Trophoblast cell (in vitro differentiated cells and primary cell): ENCODE measurements at places on chromosomes 3 and 15.
A peak's percentile ranks its signal among the peaks of the same experiment; 100 is the strongest.

GRCh38 chr3:50671331-50671730 is 3.4 kb upstream of the DOCK3 start:
- peak; percentile 18 for DNase-seq

DNA sequence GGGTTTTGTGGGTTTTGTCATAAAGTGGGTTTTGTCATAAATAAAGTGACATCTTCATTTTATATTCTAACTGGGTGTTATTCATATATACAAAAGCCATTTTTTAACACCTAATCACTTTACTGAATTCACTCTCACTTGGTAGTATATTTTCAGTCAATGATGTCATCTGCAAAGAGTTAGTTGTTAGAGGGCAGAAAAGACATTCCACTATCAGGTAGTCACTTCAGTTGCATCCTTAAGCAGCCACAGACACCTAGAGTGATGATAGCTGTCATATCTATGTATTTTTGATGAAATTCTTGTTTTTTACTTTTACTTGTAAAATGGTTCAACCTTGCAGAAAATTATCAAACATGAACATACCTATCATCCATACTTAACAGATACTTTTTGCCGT is 89.0 kb downstream of the DHX36 start:
- DNase-seq = no peak

DNA sequence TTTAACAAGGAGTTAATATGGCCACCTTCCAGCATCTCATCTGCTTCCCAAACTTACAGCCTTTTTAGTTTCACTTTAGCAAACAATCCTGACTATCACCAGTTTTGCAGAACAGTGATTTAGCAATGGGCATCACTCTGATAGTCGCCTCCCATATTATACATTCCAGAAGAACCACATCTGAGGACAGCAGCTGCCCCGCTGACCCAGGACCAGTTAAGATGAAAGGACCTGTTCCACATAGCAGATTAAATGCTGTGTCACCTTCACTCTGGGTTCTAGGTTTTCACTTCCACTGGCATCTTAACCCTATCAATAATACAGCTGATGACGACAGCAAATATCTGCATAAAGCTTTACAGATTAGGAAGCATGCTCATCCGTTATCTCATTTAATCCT is 99.8 kb downstream of the TRIM69 start:
- peak; percentile 18 for DNase-seq

- DNase-seq = no peak
Observed at GRCh38 chr3:17749705-17750293, 7.4 kb upstream of the TBC1D5 start.

DNA sequence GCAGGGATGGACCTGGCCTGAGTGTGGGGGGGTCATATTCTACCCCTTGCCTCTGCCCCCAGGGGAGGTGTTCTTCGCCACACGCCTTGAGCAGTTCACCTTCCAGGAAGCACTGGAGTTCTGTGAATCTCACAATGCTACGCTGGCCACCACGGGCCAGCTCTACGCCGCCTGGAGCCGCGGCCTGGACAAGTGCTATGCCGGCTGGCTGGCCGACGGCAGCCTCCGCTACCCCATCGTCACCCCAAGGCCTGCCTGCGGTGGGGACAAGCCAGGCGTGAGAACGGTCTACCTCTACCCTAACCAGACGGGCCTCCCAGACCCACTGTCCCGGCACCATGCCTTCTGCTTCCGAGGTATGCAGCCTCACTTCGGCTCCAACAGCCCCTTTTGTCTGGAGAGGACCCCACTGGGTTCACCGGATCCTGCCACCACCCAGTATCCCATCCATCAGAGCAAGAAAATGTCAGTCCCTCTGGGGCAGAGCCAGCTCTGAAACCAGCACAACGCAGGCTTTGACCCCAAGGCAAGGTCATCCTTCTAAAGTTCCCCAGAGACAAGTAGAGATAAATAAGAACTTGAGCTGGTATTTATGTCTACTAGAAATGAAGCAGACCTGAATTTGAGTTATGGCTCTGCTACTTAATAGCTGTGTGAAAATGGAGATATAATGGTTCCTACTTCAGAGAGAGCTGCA is 45.8 kb downstream of the HAPLN3 start:
- DNase-seq = no peak

GRCh38 chr3:175956964-175957363 is 1097.8 kb downstream of the NAALADL2 start:
- peak; percentile 82 for DNase-seq

DNA sequence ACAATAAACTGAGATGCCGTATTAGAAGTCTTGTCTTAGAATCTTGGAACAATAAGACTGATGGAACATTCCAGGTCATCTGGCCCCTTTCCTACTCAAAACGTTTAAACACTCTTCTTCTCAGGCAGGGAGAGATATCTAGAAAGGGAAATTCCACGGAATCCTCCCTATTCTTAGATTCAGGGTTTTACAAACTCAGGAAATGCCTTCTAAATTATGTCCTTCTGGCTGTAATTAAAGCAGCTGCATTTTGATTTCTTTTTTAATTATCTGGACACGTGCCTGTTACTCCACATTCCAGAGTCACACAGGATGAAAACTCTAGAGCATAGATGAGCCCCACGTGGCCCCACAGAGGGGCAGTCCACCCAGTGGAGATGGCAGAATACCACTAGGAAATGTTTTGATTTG is 41.5 kb upstream of the MTMR10 start:
- no peak for DNase-seq

DNA sequence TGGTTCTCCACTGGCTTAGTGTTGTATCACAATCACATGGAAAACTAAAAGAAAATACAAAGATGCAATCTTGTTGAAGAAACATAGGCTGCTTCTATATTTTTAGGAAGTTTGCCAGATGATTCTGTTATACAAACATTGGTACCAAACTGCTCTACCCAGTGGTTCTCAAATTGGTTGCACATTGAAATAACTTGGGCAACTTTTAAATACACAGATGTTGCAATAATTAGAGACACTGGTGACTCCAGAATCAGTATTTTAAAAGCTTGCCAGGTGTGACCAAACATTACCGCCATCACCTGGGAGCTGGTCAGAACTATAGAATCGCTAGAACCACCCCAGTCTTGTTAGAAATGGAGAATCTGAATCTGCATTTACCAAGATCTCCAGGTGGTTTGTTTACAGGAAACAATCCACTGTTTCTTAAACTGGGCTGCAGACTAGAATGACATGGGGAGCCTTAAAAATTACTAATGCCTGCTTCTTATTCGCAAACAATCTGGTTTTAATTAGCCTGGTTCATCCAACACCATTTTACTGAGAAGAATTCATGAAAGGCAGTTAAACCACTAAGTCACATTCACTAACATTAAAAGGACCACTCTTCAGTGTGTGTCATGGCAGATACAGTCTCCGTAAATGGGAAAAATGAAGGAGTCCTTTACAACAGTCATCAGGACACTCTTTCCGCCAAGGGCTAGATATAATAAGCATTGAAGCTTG is 76.5 kb downstream of the ACAP2 start:
- no peak for DNase-seq

GRCh38 chr3:163468531-163469335 is 1609.6 kb downstream of the SI start:
- DNase-seq = no peak

DNA sequence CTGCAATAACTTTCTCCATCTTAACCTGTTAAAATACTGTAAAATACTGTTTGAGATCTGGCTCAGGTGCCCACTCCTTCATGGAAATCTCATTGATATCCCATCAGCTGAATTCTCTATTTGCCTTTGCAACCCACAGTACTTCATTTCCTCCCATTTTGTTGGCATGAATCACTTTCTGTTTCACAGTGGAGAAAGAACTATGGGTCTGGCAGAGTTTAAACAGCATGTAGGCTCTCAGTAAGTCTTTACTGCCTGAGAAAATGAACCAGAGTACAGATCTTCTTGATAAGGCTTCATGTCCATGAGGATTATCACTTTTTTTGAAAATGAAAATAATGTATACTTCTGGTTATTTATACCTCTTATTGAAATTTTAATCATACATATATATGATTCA is 245.9 kb downstream of the NAALADL2 start:
- no peak for DNase-seq

DNA sequence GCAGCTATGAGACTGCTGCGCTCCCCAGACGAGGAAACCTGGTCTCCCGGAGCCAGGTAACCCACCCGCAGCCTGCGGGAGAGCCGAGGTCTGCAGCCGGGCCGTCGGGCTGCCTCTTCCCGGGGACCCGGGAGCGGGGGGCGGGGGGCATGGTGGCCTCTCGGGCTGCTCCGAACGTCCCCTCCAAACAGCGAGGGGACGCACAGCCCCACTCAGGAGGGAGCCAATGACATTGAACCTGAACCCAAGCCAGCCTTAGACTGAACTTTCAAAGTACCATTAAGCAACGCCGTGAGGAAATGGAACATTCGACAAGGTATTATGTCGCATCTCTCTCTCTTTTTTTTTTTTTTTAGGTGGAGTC is 29.8 kb upstream of the ALDH1A3 start:
- DNase-seq = no peak

- DNase-seq = no peak
Observed at GRCh38 chr15:77312523-77312922, 107.4 kb downstream of the PEAK1 start.

GRCh38 chr15:85620690-85621049 is 174.1 kb downstream of the KLHL25 start:
- DNase-seq = no peak

- DNase-seq = peak; percentile 95
Observed at GRCh38 chr3:57078635-57079473, 18.4 kb downstream of the SPATA12 start.

GRCh38 chr15:41866872-41867579 is 26.8 kb downstream of the SPTBN5 start:
- DNase-seq = no peak

DNA sequence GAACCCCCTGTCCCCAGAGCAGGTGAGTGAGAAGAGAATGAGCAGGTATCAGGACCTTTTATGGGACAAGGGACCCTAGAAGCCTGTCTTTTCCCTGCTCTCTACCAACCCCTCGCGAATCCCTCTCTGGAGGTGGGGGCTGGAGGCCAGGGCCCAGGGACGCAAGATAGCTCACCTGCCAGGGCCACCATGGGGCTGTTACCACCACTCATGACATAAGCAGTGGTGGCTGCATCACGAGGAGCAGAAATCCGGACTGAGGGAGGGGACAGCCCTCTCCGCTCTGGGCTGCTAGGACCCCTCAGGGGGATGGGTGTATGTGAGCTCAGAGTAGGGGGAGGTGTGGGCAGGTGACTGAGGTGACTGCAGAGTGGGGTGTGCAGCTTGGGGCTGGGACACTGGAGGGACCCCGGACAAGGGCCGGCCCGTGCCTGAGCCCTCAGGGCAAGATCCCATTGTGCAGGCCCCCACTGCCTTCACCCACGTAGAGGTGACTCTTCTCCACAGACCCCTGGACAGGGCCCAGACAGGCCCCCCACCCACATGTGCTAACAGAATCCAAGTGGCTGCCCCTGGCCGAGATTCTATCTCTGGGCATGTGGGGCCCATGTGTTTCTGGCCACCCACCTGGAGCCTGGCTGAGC is 190.6 kb downstream of the TBC1D2B start:
- no peak for DNase-seq

DNA sequence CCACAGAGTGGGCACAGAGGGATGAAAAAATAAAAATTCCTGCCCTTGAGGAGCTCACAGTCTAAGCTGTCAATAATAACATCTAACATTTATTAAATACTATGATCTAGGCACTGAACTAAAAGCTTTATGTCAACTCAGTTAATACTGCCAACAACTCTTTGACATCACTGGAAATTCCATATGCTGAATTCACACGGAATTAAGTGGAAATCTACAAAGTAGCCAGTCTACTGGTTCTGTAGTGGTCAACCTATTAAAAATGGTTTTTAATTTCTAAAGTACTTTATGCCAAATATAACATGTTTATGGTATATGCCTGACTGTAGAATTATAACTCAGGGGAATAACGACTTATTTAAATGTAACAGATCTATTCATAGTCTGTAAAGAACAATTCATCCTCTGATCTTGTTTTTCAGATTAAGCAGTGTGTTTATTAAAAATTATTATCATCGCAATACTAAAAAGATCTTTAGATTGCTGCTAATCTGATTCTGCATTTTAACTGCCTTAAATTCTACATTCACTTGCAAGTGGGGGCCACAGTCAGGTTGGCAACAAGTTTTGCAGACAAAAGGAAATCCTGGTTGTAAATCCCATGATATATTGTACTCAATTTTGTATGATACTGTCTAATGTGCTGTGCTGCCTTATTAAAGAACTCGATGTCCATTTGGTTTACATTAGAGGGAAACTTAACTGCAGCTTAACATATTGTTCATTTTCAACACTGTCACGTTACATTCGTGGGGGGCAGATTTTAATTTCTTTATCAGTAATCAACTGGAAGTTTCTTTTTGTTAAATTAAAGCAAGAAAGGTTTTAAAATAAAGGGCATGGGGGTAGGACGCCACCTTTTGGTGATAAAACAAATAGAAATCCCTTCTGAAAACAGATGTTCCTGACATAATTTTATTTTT is 2.6 kb upstream of the FOXP1 start:
- DNase-seq = peak; percentile 56
